ENCODE measurements at places on chromosomes 11 and 22.

DNA sequence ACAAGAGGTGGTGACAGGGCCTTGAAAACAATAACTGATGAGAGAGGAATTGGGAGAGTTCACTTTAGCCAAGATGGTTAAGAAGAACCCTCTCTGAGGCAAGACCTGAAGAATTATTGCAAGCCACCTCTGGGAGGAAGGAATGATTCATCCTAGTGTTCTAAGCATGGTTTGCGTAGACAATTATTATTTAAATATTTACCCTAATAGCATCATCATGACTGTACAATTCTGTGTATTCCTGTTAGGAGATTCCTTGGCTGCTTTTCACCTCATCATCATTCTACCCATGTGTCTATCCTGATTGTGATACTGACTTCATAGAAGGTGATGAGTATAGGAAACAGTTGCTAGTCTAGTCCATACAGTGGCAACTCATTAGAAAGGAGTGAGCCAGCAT, 264.4 kb downstream of the DDX10 start:
- DNase-seq, result peak; percentile 58

- peak; percentile 30 for DNase-seq
Observed at GRCh38 chr22:50498322-50498890, 9.1 kb downstream of the LMF2 start.

GRCh38 chr22:50506611-50507420, 686 bp downstream of the LMF2 start:
- no peak for DNase-seq

GRCh38 chr11:44217432-44217831, 92.5 kb downstream of the ALX4 start:
- DNase-seq, result no peak

DNA sequence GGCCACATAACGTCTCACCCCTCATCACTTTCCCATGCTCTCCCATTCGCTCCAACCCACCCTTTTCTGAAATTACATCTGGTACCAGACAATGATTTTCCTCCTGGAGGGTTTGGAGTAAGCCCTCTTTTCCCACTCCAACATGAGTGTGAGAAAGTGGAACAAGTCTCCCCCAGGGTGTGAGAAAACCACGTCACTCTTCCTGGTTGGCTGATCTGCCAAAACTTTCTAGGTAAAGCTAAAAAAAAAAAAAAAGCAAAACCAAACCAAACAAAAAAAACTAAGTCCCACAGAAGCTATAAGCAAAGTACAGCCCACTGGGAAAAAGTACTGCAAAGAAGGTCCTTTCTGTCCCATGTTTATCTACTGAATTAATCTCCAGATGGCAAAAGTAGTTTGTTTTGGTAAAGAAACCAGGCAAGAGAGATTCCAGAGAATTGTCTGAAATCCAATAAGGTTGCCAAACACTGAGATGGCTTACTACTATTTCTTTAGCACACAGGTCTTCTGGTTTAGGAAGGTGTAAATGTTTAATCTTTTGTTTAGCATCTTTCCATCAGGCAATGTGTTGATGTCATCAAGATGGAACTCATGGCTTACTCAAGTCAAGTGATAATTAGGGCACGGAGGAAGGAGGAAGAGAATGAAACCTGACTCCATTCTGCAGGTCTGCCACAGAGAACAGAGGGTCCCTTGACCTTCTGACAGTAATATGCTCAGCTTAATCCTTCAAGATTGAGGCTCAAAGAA, 395.6 kb downstream of the LARGE1 start:
- DNase-seq, result no peak

DNA sequence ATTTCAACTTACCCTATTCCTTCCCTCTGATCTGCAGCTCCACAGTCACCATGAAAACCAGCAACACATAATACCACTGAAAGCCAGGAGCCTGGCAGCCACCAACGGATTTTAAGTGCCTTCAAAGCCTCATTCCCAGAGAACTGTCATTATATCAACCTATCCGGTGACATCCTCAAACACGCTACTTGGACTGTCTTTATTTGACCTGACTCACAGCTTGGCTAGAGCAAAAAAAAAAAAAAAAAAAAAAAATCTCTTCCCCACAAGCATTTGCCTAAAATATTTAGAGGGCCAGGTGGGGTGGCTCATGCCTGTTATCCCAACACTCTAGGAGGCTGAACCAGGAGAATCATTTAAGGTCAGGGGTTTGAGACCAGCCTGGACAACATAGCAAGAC, 32.4 kb upstream of the ARHGAP32 start:
- DNase-seq, result no peak

DNA sequence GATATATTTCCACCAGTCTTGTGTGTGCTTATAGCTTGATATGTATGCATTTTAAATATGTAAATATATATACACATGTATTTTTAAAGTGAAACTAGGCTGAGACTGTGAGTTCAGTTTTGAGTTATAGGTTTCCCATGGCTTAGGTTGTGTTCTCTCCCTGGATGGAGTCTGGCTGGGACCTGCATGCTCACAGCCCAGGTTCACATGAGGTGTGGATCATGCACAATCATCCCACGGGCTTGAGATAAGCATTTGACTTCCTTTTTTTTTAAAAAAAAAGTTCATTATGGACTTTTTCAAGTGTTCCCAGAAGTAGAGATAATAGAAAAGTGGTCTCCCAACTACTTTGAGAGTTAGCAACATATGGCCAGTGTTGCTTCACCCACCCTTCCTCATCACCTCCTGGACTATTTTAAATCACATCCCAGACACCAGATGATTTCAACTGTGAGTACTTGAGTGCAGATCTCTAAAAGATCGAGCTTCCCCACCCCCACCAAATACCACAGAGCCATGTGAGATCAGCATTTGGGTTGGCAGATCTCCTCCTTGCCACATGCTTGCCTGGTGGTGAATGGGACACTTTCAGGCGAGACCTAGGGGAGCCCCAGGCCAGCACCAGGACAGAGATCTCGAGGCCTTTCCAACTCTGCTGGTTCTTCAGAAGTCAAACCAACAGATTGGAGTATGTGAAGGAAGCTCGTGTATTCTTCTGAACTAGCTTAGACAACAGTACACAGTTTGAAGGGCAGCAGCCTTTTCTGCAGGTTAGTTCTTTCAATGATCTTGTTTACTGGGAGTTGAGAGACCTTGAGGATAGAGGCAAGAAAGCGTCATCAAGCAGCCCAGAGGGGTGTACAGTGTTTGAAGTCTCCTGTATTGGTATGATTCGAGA, 15.9 kb downstream of the MED15 start:
- DNase-seq, result peak; percentile 60

DNA sequence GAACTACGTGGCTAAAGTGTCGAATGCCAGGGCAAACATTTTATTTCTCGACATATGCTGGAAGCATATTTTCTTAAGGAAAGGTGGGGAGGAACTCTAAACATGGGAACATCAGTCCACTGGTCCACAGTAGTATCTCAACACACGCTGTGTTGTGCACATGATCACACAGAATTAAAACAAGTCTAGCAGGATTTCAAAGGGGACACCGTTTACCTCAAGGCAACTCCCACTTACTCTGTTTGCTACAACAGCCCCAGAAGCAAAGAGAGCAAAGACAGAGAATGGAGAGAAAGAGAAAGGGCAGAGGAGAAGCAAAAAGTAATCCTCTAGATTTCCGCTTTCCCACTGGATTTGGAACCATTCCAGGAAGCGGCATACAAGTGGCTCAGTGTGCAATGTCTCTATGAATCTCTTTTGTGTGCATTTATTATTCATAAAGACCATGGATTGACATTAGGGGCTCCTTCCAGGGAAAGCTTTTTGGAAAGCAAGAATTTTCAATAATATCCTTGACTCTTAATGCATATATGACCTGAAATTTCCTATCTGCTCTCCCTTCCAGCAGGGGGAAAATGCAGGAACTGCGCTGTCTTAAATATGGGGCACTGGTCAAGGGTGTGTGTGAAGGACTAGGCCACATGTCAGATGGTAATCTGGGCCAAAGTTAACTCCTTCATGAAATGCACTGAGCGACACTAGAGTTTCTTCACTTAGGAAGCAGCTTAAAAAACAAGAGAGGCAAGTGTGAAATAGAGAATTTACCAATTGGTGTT, 34.8 kb upstream of the CCDC34 start:
- DNase-seq, result no peak
